ENCODE measurements at places on chromosomes 13 and 19. TPM values are rescaled to one million over a fixed set of nuclear protein-coding genes. Genes with fewer than 3 reads are reported as not detected.

DNA sequence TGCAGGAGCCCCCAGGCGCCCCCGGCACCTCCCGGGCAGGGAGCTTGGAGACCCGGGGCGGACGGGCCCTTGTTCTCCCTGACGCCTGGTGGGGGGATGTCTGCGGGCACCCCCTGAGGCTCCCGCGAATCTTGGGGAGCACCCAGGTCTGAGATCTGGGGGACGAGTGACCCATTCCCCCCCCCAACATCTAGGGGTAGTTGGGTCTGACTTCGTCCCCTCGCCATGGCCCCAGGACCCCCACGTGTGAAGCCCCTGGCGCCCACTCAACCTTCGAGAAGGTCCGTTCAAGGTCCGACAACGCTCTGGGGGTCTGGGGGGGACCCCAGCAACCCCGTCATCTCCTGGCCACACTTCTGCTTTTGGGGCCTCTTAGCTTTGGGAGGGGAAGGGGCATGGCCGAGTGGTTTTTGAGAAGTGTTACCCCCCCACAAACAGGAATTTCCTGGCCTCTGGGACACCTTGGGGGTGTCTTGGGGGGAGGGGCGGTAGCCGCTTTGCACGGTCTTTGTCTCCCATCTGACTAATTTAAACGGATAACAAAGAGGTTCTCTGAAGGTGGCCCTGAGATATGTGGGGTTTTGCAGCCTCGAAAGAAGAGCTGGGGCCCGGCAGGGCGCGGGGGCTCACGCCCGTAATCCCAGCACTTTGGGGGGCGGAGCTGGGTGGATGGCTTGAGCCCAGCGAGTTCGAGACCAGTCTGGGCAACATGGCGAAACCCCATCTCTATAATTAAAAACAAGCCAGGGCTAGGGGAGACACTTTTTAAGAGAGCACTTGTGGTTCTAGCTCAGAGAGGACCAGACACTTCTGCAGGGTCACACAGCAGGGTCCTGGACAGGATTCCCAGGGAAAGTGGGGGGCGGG lies 608 bp downstream of the CNN2 start:
- DNase-seq, result no peak

- no peak for DNase-seq
These were observed 425.5 kb downstream of the PCDH20 start for GRCh38 chr13:60990032-60990733.

DNA sequence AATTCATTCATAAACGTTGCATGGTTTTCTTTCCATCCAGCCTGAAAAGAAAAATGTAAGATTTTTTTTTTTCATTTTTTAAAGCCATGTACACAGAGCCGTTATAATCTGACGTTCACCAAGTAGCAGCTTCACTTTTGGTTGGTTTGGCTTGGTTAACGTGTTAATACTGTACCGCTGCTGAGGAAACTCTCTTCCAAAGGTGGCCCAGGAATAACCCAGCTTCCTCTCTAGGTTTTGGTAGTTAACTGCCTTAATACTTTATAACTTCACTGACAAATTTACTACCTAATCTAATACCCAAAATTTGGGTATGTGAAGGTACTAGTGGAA lies 1.7 kb downstream of the INTS6 start:
- DNase-seq, result no peak

The PODNL1 gene
- total RNA-seq, result 0.93 TPM

The SH2D3A gene
- 0.55 TPM for total RNA-seq

Measured in mesenteric fat pad (tissue), 1 donor.